SK-N-SH treated with all-trans-retinoic acid at 6 μM for 48 hours (cell line): ENCODE measurements at places on chromosomes 1 and 21.

DNA sequence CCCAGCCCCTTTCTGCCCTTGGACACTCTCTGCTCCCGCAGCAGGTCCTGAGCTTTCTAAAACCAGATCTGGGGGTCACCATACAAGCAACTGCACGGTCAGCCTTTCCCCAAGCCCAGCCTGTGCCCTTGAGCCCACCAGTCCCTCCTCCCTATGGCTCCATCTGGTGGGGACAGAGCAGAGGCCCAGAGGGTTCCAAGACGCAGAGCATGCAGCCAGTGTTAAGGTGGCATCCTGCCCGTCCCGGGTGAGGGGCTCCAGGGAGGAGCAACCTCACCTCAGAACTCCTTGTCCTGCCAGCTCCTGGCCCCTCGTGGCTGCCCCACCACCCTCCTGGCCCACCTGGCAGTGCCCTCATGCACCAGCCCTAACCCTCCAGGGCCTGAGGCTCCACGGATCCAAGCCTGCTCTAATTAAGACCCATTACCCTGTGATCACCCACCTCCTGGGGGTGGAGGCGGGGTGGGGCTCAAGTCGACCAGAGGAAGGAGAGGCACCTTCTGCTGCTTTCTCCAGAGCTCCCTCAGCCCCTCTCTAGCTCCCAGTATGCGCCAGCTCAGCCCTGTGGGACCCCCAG is 8.5 kb downstream of the CHD5 start:
- ATAC-seq, result peak; percentile 74

GRCh38 chr21:14273736-14274538 is 58.0 kb downstream of the RBM11 start:
- ATAC-seq, result no peak

GRCh38 chr1:64745181-64745985 is 508 bp downstream of the RAVER2 start:
- peak; percentile 80 for ATAC-seq

- no peak for ATAC-seq
These were observed 3.8 kb upstream of the XCL1 start for GRCh38 chr1:168572633-168573032.

DNA sequence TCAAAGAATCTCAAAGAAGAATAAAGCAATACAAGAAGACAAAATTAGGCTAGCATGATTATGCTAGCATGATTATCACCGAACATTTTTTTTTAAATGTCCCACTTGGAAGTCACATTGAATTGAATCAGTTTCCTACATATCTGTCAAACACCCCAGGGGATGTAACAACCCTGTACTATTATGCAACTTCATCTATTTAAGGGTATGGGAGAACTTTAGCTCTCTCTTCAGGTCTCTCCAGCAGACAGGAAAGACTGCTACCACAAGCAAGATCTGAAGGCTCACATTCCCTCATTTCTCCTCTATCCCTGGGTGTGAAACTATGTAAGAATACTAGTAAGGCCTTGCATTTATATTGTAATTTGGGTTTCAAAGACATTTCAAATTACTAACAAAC is 52.8 kb downstream of the EDEM3 start:
- ATAC-seq, result no peak

- no peak for ATAC-seq
These were observed 257.8 kb upstream of the ADGRL4 start for GRCh38 chr1:79264285-79264684.

DNA sequence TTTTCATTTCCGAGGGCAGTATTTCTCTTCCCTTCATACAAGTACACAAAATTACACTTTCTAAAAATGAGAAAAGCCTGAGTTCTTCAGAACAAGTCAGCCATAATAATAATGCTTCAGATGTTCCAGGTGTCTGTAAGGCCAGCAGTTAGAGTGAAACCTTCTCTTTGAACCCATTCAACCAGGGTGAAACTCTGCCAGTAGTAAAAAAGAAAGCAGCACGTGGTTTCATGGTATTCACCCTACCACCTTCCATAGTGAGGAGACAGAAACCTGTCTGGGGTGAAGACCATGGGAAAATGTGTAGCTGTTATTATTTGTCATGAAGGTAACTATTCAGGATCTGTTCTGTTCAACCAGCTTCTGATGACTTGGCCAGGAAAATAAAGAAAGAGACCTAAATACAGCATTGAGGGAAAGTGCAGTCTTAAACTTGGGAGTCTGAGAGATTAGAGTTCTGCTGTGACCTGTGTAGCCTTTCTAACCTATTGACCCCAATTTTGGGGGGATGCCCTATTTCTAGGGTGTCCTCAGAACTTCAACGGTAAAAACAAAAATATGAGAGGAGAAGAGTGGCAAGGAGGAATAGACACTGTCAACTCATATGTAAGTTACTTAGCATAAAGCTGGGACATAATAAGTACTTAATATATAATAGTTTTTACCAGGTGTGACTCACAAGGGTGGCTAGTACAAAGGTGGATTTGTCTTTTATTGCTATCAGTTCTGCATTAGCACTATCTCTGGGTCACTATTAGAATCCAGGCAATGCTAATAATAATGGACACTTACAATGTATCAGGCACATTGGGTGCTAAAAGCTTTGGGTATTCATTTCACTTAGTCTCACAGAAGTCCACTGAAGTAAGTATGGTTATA is 70.0 kb upstream of the TNFSF4 start:
- ATAC-seq, result no peak

DNA sequence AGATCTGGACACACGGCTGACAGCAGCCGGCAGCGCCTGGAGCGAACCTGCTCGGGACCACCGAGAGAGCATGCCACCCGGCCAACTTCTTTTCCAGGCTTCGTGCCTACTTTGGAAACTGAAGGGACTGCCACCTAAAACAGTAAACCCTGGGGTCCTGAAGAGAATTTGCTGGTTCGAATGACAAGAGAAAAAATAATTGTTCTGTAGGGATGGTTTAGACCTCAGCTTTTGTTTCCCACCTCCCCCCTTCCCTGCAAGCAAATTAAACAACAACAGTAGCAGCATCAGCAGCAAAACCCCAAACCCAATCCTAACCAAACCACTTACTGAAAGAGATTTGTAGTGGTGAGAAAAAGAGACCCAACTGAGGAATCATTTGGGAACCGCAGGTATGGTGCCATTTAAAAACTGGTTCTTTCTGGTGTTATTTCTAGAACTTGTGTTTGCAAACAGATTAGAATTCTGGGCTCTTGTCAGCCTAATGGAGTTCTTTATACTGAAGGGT is 105.6 kb downstream of the LEPR start:
- ATAC-seq, result peak; percentile 19; the same call in 2 of the 3 replicates

- ATAC-seq, result no peak; the same call in 2 of the 3 replicates
These were observed 15.0 kb upstream of the ROR1 start for GRCh38 chr1:63758791-63759190.

DNA sequence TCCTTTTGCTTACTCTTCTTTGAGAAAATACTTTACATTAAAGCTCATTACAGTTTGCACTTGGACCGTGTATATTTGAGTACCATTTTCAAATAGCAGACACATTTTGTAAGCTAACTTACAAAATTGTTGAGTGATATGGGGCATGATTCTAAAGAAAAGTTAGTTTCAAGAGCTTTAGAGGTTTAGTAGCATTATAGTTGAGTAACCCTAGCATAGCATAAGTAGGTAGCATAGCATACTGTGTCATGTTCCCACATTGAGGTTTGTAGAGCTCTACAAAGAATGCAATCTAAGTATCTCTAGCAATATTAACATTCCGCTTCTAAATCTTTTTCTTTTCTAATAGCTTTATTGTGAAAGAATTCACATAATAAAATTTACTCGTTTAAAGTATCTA is 92.0 kb downstream of the ITSN1 start:
- ATAC-seq, result 0 out of 3 replicates have a peak, but pooled peaks have one; percentile 21

DNA sequence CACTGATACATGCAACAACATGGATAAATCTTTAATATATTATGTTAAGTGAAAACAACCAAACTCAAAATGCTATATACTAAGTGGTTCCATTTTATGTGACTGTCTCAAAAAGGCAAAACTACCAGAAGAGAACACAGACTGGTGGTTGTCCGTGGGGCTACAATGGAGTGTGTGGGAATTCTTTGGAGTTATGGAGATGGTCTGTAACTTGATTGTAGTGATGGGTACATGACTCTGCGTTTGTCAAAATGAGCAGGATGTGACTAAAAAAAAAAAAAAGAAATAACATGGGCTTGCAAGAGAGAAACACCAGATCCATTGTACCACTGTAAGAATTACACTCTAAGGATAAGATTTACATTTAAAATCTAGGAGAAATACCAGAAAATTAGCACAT is 52.2 kb upstream of the KIAA1614 start:
- ATAC-seq, result peak; percentile 55; the same call in 2 of the 3 replicates

DNA sequence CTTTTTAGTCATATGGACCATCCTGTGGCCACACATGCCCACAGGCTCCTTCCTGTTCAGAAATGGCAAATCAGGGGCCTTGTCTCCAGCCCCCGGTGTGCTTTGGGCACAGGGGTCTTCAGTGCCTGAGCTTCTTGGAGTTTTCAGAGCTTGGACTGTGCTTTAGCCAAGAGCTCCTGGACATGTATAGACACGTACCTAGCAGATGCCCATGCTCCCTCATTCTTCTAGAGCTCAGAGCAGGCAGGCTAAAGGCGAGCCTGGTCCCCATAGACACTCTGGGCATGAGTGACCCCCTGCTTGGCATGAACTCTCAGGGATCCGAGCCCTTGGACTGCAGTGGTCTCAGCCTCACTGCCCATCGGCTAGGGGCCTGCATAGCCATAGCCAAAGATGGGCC is 106.8 kb downstream of the EPHB2 start:
- no peak for ATAC-seq

- no peak for ATAC-seq
These were observed 5.5 kb downstream of the TNFRSF25 start for GRCh38 chr1:6460301-6461050.

DNA sequence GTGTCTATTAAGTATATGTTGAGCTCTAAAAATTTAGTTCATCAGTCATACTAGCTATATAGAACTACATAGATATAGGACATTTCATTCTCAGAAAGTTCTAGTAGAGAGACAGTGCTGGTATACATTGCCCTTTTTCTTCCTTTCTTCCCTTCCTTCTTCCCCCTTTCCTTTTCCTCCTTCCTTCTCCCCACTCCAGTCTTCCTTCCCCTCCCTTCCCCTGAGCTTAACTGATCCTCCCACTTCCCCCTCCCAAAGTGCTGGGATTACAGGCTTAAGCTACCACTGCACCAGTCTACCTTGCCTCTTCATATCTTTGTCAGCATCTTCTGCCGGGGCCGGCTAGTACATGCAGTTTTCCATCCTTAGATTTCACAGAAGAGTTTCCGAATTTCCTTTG is 12.1 kb downstream of the THRAP3 start:
- no peak for ATAC-seq

- ATAC-seq, result no peak
These were observed 63.1 kb upstream of the CNN3 start for GRCh38 chr1:94989911-94990473.

- ATAC-seq, result no peak
These were observed 1193.7 kb upstream of the ADGRL2 start for GRCh38 chr1:80607064-80607463.

DNA sequence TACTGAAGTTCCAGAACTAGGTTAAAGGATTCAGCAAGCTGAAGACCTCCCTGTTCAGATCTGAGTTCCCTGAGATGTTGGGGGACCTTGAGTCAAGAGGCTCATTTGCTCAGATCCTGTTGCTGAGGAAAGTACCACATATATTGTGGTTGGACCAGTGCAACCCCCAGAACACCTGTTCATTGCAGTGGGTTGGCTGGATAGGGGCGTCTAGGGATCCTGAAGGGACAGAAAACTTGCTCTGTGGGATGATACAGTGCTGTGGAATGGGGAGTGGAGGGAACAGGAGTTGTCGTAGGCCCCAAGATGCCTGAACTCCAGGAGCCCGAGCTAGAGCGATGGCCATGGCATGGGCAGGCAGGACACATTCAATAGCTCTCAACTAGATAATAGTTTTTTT is 24.6 kb upstream of the MAPKAPK2 start:
- ATAC-seq, result no peak

GRCh38 chr1:55886856-55887712 is 671.9 kb upstream of the USP24 start:
- peak; percentile 68 for ATAC-seq

- ATAC-seq, result no peak
These were observed 13.4 kb upstream of the NIBAN1 start for GRCh38 chr1:184987696-184988095.

GRCh38 chr1:67140460-67140859 is 5.7 kb upstream of the C1orf141 start:
- ATAC-seq, result no peak

- peak; percentile 34; the same call in 1 of the 3 replicates for ATAC-seq
These were observed 22.1 kb downstream of the PTPRF start for GRCh38 chr1:43552813-43553212.

GRCh38 chr1:43422995-43423671 is 30.6 kb downstream of the HYI start:
- no peak for ATAC-seq

DNA sequence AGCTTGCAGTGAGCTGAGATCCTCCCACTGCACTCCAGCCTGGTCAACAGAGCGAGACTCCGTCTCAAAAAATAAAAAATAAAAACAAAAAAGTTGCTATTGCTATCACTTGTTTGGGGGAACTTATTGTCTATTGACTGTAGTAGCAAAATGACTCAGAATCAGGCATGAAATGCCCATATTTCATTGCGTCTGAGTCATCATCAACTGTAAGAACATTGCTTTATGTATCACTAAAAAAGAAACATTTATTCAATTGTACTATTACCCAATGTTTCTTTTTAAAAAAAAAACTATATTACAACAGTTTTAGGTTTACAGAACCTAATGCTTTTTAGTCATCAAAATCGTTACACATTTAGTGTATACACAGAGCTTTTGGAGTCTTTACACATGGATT is 91.0 kb upstream of the FMN2 start:
- peak; percentile 68 for ATAC-seq

DNA sequence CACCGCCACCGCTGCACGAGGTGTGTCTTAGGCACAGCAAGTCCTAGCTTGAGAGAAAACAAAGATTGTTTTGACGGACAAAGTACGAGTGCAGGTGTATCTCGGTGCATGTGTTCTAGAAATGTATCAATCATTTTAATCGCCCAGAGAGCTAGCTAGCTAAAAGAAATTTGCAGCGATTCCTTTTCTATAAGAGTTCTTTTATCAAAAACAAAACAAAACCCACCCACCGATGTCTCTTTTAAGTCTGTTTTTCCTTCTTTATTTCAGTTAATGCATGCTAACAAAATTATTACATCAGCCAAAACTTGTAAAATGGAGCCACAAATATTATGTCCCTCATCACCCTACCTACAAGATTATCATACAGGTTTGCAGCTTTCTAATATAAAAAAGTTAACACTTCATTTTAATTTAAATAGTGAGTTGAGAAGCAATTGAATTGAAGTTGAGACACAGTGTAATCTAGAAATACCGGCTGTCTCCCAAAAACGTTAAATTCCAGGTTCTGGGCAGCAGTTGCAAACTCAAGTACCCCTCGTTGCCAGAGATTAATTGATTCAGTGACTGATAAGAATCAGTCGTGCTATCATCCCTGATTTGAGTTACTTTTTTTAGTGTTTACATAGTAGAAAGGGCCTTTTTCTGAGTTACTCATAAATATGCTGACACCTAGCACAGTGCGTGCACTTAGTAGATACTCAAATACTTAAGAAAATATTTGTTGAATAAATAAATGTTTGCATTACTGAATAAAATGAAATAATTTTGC is 1.5 kb upstream of the SYDE2 start:
- peak; percentile 7; the same call in 2 of the 3 replicates for ATAC-seq

DNA sequence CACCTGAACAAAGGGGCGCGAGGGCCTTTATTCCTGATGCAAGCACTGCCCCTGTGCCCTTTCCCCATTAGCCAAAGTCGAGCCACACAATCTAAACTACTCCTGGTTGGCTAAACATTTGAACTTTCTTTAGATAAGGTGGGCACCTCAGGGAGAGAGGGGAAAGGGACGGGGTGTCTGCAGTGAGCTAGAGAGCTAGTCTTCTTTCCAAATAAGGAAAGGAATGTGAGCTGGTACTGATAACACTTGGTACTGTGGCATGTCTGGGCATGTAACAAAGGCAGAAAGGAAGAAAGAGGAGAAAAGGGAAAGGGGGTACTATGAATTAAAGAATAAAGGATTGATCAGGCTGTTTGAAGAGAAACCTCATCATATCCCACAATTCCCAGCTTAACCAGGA is 62.8 kb downstream of the OVGP1 start:
- no peak for ATAC-seq
